MCF 10A (cell line): ENCODE measurements at places on chromosomes 16 and 17.
A peak's percentile ranks its signal among the peaks of the same experiment; 100 is the strongest.

DNA sequence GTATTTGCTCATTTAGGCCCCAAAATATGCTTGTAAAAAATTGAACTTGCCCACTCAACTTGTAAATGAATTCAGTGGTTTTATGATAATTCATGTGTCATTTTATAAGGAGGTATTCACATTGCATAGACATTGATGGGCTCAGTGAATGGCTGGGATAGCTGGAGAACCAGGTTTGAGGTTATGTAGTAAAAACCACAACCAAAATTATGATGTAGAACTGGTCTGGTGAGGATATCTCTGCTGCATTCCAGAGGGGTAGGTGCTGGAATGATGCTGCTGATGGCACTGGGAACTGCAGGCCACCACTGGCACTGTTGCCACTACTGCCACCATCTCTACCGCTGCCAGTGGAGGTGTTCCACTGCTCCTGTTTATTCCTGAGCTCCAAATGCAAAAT, 21.5 kb upstream of the RABEP1 start:
- no peak for DNase-seq

GRCh38 chr17:50201276-50201854, at the start of gene COL1A1:
TSS of gene COL1A1 (minus strand) at chr17:50201631. CDS start at chr17:50201513, 118 bp downstream.
- no peak for DNase-seq

GRCh38 chr16:81908466-81909262, 102.6 kb downstream of the SDR42E1 start:
- DNase-seq, result peak; percentile 85

- peak; percentile 37 for DNase-seq
Observed at GRCh38 chr16:57266531-57267260, 17.8 kb downstream of the PLLP start.

- no peak for DNase-seq
Observed at GRCh38 chr17:40151414-40151963, 11.2 kb downstream of the CASC3 start.

DNA sequence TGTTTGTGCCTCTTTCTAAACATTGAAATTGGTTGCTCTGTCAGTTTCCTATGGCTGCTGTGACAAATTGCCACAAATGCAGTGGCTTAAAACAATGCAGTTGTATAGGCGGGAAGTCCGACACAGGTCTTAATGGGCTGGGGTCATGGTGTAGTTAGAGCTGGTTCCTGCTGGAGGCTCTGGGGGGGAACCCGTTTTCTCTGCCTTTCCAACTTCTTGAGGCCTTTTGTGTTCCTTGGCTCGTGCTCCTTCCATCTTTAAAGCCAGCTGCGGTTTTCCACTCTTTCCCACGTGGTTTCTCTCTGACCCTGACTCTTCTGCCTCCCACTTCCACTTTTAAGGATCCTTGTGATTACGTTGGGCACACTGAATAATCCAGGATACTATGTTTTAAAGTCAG, 12.5 kb downstream of the EPN2 start:
- no peak for DNase-seq

GRCh38 chr16:87190288-87191230, 126.6 kb downstream of the C16orf95 start:
- no peak for DNase-seq

GRCh38 chr17:77385750-77386501, 245.2 kb downstream of the SEC14L1 start:
- DNase-seq, result no peak

DNA sequence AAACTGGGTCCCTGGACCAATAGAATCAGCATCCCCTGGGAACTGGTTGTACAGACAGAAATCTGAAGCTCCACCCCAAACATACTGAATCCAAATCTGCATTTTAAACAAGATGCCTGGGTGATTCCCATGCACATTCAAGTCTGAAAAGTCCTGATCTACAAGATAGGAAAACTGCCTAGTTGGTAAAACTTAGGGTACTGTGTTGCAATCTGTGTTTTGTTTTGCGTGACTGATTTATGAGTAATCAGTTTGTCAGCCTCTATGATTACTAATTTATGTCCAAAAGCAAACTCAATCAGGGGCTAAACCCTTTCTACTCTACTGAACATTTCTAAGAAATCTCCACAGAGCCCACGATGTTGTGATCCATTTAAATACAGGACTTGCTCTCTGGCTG, 103.8 kb downstream of the YPEL2 start:
- peak; percentile 85 for DNase-seq

DNA sequence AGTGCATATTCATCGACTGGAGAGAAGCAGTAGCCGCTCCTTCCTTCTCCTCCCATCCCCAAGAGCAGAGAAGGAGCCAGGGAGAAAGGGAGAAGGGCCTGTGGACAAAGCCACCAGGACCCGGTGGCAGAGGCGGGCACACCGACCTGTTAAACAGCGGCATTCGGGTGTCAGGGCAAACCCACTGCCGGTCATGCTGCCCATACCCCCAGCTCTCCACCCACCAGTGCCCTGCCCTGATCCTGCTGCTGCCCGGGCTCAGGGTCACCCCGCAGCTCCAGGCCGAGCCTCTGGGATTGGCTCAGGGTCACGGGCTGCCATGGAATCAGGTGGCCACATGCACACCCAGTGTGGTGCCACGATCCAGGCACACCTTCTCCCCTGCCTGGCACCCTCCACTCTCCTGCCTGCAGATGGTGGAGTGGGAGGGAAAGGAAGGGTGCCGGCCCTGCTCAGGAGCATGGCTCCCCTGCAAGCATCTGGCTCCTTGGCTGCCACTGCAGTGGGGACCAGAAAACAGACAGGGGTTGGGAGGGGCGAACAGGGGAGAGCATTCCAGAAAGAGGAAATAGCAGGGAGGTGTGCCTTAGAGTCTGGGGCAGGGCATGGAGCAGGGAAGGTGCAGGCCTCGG, 18.3 kb upstream of the RASD1 start:
- no peak for DNase-seq

DNA sequence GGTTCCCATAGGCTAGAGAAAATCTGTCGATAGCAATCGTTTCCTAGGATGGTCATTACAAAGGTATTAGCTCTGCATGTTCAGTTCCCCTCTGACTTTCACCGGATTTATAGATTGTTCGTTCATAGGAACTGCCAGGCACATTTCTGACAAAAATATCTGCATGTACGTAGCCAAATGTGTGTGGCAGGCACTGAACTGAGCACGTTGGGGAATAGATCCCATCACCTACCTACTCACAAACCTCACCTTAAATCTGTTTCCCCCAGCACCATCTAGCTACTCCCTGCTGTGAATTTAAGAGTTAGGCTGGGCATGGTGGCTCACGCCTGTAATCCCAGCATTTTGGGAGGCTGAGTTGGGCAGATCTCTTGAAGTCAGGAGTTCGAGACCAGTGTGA, 64.5 kb upstream of the TANC2 start:
- no peak for DNase-seq

DNA sequence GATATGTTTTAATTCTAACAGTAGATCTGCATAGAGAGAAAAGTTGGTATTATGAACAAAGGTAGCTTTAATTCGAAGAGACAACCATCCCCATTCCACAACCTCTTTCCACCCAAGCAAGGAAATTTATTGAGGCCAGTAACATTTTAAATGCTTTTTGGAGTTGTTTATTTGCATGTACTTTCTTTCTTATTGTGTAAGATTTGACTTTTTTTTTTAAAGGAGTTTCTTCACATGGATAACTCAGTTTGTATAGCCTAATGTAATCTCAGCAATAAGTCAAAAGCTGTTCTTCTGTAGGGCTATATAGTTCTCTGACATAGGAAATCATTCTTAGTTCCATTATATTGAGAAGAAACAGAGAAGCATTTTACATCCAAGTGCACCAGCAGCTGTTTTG, 163.3 kb downstream of the PRKCA start:
- no peak for DNase-seq

DNA sequence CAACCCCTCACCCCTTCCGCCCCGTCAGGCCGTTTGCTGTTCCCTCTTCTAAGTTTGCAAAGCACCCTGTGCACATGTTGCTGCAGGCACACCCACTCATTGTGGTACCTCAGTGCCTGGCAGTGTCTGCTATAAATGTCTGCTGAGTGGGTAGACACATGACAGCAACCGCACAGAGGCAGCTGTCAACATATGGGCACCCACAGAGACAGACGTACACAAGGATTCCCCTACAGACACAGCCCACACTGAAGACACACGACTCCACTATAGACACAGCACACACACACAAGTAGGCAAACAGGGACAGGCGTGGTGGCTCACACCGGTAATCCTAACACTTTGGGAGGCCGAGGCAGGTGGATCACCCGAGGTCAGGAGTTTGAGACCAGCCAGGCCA, 17.8 kb upstream of the CRK start:
- no peak for DNase-seq

- peak; percentile 96 for DNase-seq
Observed at GRCh38 chr17:50672831-50673551, 34.7 kb downstream of the ANKRD40 start.
